Ovary (tissue), 10 donors: ENCODE measurements at places on chromosomes 1 and 21. TPM values are rescaled to one million over a fixed set of nuclear protein-coding genes. Genes with fewer than 3 reads are reported as not detected.

DNA sequence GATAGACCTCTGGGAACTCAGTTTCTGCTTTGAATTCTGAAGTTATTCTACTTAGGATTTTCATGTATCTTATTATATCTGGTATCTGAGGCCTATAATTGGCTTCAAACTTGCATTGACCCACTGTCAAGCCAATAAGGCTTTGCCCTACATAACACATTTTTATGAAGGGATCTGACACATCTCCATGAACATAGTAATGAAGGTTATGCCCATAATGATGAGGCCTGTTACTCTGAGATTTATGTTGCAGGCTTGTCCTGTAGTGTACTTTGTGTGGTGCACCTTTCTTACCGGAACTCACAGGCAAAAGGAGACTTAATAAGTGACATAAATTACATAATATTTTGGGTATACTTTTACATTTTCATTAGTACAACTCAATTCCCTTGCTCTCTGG, 14.1 kb downstream of the RGL1 start:
- no peak for DNase-seq

GRCh38 chr1:22652881-22653316, at the start of gene C1QB:
Gene C1QB (plus strand): TSS chr1:22653236. CDS start chr1:22659463, 6,227 bp downstream.
- no peak for DNase-seq

DNA sequence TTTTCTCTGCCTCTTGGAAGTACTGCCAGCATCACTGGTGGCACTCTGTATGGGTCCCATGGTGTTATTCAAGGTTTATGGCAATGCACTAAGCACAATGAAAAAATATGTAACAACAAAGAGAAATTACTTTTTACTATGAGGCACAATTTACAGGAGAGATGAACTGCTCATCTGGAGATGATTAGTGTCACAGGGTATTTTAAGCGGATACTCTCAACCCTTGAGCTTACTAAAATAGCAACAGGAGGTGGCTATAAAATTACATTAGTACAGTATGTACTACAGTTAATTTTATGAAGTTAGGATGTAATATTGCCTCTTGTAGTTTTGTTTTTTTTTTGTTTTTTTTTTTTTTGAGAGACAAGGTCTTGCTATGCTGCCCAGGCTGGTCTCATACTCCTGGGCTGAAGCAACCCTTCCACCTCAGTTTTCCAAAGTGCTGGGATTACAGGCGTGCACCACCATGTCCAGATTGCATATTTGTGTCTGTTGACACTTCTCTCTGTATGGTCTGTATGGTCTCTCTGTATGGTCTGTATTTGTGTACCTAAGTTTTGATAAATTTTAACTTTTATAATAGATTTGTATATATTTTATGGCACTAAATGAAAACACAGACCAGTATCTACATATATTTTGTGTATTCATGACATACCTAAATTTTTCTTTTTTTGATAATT, 175.6 kb upstream of the HP1BP3 start:
- DNase-seq, result no peak

DNA sequence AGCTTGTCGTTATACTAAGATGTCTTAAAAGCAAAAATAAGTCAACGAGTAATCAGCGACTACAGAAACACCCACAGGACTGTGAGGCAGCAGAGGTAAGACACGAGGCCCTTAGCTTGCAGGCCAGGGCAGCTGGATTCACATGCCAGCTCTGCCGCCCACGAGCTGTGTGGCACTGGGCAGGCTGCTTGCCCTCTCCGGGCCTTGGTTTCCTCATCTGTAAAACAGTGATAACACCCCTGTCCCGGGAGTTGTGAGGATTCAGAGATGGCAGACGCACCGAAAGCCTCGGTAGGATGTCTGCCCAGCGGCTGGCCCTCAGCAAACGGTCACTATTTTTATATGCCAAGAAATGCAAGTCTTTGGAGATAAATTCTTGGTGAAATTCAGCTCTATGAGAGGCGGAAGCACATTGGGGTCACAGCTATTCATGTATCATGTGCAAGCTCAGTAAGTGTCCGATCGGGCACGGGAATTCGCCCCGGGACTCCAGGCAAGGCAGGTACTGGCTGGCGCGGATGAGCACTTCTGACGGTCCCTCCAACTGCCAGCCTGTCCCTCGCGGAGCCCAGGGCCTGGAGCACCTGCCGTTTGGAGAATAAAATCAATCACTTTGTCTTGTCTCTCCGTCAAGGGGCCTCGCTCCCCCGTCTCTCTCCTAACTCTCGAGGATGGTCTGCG, 1.1 kb downstream of the C2CD2 start:
- no peak for DNase-seq

GRCh38 chr1:68484618-68485017, 12.3 kb downstream of the DEPDC1 start:
- no peak for DNase-seq

- no peak for DNase-seq
Measured at GRCh38 chr1:27154469-27154990, 395 bp downstream of the SLC9A1 start.

GRCh38 chr1:30190511-30191153, 532.8 kb downstream of the MATN1 start:
- no peak for DNase-seq

- no peak for DNase-seq
Measured at GRCh38 chr1:203046984-203047630, 20.8 kb downstream of the PPFIA4 start.

GRCh38 chr1:99943223-99943794, 26.5 kb upstream of the SLC35A3 start:
- DNase-seq, result no peak

The PPFIA4 gene
- polyA plus RNA-seq, result 0.53 TPM

The FAM72C gene
- 0.20 TPM for polyA plus RNA-seq

The CD5L gene
- 0.45 TPM for polyA plus RNA-seq

The PCP4L1 gene
- 9.4 TPM for polyA plus RNA-seq
